Activated CD4-positive, alpha-beta memory T cell treated with anti-CD3 and anti-CD28 coated beads, Interleukin-2, amount 10 ng/mL, durations not matched to agents 7 days and 5 days (primary cell): ENCODE measurements at places on chromosomes 16 and 17.
A peak's percentile ranks its signal among the peaks of the same experiment; 100 is the strongest.

GRCh38 chr16:13061691-13062090 lies 160.3 kb downstream of the SHISA9 start:
- H3K4me1 ChIP-seq = no peaks in the 10 kb centered on the region
- DNase-seq = no peak
- H3K27me3 ChIP-seq = no peaks in the 10 kb centered on the region
- no peak overlapping the region for H3K27ac ChIP-seq
- H3K4me3 ChIP-seq = no peak overlapping the region

DNA sequence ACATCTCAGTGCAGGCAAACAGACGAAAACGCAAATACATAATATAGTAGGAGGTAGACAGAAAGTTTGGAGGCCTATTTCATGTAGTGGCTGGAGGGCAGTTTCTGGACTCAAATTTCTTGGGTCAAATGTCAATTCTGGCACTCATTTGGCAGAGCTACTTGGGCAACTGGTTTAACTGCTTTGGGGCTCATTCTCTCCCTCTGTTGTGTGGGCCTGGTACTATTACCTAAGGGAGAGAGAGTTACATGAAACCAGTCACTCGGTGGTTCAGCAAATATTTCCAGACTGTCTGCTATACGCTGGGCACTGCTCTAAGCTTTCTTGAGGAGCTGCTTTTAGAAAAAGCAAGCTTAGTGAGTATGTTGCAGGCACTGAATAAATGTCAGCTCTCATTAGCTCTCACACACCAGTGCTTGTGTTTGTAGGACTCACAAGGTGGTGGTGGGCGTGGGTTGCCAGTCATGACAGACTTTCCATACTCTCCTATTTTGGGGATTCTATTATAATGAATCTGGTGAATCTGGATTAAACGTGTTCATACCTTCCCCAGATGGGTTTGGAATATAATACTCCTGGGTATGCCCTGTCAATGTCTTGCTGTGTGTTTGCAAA lies 1.8 kb upstream of the SHISA9 start:
- H3K27me3 ChIP-seq = peaks cover 61% of the 10 kb centered on the region
- no peak overlapping the region for H3K27ac ChIP-seq
- no peak overlapping the region for H3K4me3 ChIP-seq
- H3K36me3 ChIP-seq = no peaks in the 10 kb centered on the region
- DNase-seq = no peak
- peaks cover 7% of the 10 kb centered on the region for H3K4me1 ChIP-seq

- no peaks in the 10 kb centered on the region for H3K4me1 ChIP-seq
- no peak overlapping the region for H3K27ac ChIP-seq
- H3K4me3 ChIP-seq = no peak overlapping the region
- DNase-seq = no peak
Measured at GRCh38 chr17:57016764-57017116, 38.8 kb downstream of the SCPEP1 start.

- H3K27ac ChIP-seq = peak overlapping the region; percentile 92
- H3K27me3 ChIP-seq = no peaks in the 10 kb centered on the region
- H3K36me3 ChIP-seq = peaks cover 2% of the 10 kb centered on the region
- peaks cover 31% of the 10 kb centered on the region for H3K4me1 ChIP-seq
- no peak for DNase-seq
- H3K4me3 ChIP-seq = peak overlapping the region; percentile 88
Measured at GRCh38 chr17:81832608-81833159, 407 bp downstream of the MCRIP1 start.
